Bone marrow (tissue), 2 donors: ENCODE measurements at places on chromosomes 3 and 15.

DNA sequence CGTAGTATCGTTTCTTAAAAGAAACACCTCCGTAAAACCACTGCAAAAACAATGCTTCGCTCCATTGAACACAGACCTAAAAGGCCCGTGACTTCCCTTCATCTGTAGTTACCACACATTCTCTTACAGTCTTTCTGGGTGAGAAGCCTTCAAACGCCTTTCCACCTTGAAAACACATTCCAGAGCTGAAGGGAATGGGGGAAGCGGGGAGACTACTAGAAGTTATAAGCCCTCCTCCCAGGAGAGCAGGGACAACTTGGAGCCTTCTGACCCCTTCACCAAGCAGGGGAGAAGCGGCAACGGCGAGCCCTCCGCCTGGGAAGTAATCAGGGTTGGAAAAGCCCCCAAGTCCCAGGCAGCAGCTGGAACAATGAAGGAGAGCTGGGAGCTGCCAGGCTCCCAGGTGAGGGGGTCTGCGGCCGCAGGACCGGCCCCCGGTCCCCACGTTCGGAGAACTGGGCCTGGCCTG is 461 bp downstream of the SECISBP2L start:
- DNase-seq = peak; percentile 7

- DNase-seq = no peak
Observed at GRCh38 chr15:51625236-51625635, 2.7 kb upstream of the DMXL2 start.

DNA sequence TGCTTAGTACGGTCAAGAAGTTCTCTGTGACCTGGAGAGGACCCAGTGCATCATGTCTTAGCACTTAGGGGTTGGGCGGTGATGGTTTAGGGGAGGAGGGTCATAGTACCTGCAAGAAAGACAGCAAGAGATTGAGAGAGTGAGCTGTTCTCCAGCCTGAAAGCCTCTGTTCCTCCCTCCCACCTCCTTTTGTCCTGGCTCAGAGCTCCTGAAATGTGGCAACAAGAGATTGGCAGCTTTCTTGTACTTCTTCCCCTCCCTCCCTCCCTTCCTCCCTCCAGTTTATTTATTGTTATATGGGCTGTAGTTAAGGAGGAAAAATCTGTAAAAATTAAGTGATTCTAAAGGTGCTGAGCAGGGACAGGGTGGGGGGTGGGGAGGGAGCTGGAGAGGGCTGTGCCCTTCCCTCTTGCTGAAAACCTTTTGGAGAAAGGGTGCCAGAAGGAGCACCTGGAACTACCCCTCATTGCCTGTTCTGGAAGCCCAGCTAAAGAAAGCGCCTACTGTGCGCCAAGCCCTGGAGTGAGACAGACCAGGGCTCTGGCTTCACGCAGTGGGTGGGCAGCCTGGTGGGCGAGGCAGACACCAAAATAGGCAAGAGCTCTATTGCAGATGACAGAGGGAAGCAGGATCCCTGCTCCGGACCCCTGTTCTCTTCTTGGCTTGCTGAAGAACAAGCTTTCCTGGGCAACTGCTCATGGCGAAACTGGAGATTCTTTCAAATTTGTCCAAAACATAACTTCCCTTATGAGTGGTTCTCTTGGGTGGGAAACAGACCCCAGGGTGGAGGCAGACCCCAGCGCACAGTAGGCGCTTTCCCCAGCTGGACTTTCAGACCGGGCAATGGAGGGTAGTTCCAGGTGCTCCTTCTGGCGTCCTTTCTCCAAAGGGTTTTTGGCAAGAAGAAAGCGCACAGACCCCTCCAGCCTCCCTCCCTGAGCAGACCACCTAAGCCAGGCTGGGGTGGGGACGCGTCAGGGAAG is 35.6 kb downstream of the LINGO1 start:
- no peak for DNase-seq

DNA sequence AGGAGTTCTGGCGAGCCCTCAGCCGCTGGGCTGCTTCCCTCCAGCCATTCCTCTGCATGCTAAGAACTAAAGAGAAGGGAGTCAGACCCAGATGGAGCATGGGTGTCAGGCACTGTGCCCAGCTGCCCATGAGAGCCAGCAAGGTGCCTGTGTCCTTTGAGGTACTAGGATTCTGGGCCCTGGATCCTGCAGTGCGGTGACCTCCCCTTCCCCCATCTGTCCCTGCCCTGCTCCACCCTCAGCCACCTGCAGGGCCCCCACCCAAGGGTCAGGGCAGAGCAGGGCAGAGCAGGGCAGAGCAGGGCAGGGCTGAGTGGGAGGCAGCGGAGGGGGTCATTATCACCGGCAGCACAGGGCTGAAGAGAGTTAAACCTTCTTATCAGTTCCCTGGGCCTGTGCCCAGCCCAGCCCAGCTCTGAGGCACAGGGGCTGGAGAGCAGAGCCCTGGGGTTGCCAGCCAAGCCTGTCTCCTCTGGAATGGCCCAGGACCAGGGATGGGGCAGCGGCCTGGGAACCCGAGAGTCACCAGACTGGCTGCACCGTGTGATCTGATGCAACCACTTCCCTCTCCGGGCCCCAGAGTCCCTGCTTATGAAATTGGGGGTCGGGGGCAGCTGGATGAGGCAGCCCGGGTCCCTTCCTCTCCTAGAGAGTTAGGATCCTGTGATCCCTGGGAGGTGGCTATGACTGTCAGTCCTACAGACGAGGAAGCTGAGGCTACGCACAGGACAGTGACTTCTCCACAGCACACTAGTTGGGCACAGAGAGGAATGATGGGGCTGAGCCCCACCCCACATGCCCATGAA is 17.3 kb downstream of the ZDHHC19 start:
- DNase-seq = no peak
